ENCODE measurements at places on chromosomes 2 and 18. TPM values are rescaled to one million over a fixed set of nuclear protein-coding genes. Genes with fewer than 3 reads are reported as not detected.
A peak's percentile ranks its signal among the peaks of the same experiment; 100 is the strongest.

The ALPG gene
- not detected for total RNA-seq

The OSBPL6 gene
- 3.3 TPM for total RNA-seq

The BCL2 gene
- 66.0 TPM for total RNA-seq

The MTA3 gene
- 58.6 TPM for total RNA-seq

The CNTNAP5 gene
- not detected for total RNA-seq

The CHRND gene
- not detected for total RNA-seq

The C2orf15 gene
- 0.87 TPM for total RNA-seq

The SMYD1 gene
- not detected for total RNA-seq

The IL1R2 gene
- total RNA-seq = 25.4 TPM

The KLHL41 gene
- total RNA-seq = 0.46 TPM

The TSGA10 gene
- total RNA-seq = 6.4 TPM

The ACKR3 gene
- 1.2 TPM for total RNA-seq

The HOXD1 gene
- total RNA-seq = not detected

The PDE11A gene
- total RNA-seq = 0.12 TPM

The SPDYA gene
- total RNA-seq = 1.2 TPM

GRCh38 chr2:232873292-232873908 lies 3.3 kb downstream of the SNORC start:
- DNase-seq = no peak

GRCh38 chr18:10481831-10482230 lies 27.4 kb downstream of the APCDD1 start:
- no peak for DNase-seq

- peak; percentile 58 for DNase-seq
Observed at GRCh38 chr18:62452280-62452831, 70.5 kb upstream of the ZCCHC2 start.

GRCh38 chr2:7034303-7034702 lies 117.1 kb downstream of the RNF144A start:
- DNase-seq = no peak

DNA sequence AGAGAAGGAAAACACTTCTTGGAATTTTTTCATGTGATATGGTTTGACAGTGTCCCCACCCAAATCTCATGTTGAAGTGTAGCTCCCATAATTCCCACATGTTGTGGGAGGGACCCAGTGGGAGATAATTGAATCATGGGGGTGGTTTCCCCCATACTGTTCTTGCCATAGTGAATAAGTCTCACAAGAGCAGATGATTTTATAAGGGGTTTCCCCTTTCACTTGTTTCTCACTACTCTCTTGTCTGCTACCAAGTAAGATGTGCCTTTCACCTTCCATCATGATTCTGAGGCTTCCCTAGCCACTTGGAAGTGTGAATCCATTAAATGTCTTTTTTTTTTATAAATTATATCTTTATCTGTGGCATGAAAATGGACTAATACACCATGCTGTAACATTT lies 250.7 kb downstream of the LPIN1 start:
- no peak for DNase-seq

DNA sequence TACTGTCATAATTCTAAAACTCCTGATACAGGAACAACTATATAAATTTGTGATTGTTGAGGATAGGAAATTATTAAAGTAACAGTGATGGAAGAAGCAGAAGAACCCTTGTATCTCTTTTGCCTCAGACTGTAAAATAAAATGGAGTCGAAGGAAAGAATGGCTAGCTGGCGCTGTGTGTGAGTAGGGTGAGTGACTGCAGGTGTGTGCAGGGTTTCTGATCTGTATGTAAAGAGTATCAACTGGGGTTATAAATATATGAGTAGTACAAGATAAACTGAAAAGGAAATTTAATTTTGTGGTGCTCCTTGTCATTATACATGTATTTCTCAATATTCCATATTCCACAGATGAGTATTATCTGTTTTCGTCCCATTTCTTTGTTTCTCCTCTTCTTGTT lies 15.2 kb downstream of the POLI start:
- DNase-seq = peak; percentile 32

DNA sequence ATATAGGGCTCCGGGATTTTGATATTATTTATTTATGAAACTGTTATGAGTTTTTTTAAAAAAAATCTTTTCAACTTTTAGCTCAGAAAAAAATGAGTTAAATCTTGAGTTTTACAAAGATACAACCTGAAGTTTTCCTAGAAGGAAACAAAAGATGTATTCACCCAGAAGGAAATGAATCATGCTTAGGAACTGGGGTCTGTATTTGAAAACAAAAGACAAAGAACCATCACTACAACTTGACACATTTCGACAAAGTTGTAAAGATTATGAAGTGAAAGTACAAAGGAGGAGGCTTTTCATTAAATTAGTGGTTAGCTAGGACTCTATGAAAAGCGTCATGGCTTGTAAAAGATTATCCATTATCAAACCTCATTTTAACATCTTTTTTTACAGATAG lies 143.3 kb downstream of the PDE1A start:
- no peak for DNase-seq

- DNase-seq = no peak
Observed at GRCh38 chr2:100887713-100888495, 68.0 kb downstream of the NPAS2 start.

GRCh38 chr2:84741182-84741822 lies 139.6 kb downstream of the TRABD2A start:
- DNase-seq = peak; percentile 70

- DNase-seq = peak; percentile 20
Observed at GRCh38 chr2:224887141-224887540, 155.1 kb downstream of the DOCK10 start.

- DNase-seq = no peak
Observed at GRCh38 chr2:150627526-150627925, 140.1 kb upstream of the RND3 start.

DNA sequence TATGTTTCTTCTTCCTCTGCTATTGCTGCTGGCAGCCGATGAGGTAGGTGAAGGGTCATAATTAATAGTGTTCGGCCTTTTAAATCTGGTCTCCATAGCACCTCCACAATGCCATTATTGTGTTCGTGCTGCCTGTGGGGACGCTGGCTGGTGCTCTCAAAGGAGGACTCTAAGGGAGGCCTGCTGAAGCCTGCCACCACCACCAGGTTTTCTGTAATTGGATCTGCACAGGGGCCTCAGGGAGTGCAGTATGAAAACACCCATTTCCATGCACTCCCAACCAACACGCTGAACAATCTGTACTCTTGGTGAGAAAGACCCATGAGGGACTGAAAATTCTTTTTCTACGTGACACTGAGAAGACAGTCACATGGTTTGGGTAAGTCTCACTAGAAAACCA lies 17.6 kb upstream of the CLIP4 start:
- no peak for DNase-seq

GRCh38 chr2:20676353-20677215 lies 9.6 kb downstream of the GDF7 start:
- DNase-seq = no peak

- DNase-seq = no peak
Observed at GRCh38 chr18:79847606-79848293, 50.0 kb downstream of the KCNG2 start.

DNA sequence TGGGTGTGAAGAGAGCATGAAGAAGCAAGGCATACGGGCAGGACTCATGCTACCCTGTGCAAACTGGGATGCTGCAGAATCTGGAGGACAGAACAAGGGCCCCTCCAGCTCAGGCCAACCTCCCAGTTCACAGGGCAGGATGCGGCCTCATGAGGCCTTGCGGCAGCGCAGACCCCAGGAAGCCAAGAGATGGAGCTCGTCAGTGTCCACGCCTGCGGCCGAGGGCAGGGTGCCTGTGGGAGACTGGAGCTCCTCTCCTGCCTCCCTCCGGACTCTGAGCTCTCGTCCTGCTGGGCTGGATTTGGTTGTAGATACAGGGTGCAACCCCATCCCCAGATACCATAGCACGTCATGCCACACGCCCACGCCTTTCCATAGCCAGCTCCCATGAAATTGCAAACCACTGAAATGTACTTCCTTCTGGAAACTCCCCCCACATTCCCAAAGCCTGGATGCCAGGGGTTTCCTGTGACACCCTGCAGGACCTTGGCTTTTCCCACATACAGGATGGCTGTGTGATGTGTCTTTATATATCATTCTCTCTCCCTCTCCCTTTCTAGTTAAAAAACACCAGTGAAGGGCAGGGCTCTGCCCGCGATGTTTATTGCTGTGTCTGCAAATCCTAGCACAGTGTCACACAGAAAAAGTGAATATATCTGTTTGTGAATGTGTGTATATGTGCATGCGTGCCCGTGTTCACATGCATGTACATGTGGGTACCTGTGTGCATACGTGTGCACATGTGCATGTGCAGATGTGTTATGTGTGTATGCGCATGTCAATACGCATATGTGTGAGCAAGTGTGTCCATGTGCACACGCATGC lies 12.3 kb upstream of the SNTG2 start:
- DNase-seq = no peak

GRCh38 chr2:226187616-226188015 lies 612.0 kb downstream of the IRS1 start:
- no peak for DNase-seq

DNA sequence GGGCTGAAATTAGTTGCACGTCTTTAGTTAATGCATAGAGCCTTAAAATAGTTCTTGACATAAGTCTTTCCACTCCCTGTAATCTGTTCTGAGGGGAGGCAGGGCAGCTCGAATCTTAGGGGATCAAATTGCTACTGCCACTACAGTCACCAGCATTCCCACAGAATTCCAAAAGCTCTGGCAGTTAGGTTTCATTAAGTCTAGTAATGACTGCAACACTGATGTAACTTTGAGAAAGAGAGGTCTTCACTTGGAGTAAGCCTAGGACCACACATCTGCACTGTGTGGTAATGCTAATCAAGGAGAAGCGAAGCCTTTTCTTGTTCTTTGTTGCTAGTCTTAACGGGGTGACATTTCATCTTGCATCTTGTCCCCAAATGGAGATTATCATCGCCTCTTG lies 19.3 kb upstream of the NCK2 start:
- DNase-seq = no peak

DNA sequence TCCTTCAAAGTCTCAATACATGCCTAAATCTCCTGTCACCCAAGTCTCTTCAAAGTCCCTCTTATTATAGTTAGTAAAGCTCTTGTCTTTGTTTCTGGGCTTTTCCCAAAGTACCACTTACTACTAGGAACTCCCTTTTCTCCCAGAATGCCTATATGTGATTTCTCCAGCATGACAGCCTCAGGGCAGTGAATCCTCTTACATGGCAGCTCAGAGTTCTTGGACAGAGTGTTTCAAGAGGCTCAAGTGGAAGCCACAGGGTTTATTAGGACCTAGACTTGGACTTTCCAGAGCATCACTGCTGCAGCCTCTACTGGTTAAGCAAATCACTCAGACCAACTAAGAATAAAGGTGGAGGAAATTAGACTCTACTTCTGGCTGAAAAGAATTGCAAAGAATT lies 98.9 kb downstream of the CSRNP3 start:
- no peak for DNase-seq

- DNase-seq = no peak
Observed at GRCh38 chr18:43079422-43079821, 36.1 kb downstream of the RIT2 start.

DNA sequence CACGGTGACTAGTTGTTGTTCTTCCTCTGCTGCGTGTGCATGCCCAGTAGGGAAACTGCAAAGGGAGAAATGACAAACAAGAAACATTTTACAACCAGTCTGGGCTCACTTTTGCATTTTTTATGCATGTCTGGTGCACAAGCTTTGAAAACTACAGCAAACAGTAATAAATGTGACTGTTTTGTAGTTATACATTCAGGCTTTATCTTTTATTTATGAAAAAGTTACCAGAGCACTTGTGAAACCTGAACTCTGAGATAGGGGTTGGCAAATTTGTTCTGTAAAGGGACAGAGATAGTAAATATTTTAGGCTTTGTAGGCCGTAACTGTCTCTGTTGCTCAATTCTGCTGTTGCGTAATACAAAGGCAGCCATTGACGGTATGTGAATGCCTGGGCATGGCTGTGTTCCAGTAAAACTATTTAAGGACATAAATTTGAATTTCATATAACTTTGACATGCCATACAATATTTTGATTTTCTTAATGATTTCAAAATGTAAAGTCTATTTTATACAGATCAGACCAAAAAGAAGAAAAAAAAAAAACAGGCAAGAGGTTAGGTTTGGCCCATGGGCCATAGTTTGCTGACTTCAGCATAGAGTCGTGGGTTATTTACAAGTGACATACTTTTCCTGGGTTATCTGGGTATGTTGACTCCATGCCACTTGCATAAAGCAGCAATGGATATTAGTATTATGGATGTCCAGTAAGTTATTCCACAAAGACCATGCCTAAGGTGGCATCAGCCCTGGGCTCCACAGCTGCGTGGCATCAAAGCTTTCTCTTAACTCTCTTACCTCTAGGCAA lies 53.6 kb upstream of the EML6 start:
- no peak for DNase-seq

GRCh38 chr2:104434318-104434792 lies 419.6 kb upstream of the POU3F3 start:
- DNase-seq = peak; percentile 37

DNA sequence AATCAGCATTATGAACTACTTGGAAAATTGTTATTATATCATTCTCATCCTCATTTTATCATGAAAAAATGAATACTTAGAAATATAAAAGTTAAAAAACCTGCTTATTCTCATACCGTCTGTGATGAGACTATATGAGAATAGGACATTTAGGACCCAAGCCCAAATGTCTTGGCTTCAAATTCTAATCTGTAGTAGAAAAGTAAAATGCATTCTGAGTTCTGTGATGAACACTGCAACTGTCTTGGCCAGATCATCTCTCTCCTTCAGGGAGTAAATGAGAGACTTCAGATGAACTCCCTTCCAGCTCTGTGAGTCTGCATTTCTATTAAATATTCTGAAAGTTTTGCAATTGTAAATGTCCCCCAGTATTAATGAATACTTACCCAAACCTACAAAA lies 940.7 kb upstream of the KLHL29 start:
- DNase-seq = no peak

- DNase-seq = no peak
Observed at GRCh38 chr2:47269316-47270232, 114.5 kb upstream of the STPG4 start.

GRCh38 chr2:9981655-9982054 lies 30.2 kb downstream of the GRHL1 start:
- no peak for DNase-seq

DNA sequence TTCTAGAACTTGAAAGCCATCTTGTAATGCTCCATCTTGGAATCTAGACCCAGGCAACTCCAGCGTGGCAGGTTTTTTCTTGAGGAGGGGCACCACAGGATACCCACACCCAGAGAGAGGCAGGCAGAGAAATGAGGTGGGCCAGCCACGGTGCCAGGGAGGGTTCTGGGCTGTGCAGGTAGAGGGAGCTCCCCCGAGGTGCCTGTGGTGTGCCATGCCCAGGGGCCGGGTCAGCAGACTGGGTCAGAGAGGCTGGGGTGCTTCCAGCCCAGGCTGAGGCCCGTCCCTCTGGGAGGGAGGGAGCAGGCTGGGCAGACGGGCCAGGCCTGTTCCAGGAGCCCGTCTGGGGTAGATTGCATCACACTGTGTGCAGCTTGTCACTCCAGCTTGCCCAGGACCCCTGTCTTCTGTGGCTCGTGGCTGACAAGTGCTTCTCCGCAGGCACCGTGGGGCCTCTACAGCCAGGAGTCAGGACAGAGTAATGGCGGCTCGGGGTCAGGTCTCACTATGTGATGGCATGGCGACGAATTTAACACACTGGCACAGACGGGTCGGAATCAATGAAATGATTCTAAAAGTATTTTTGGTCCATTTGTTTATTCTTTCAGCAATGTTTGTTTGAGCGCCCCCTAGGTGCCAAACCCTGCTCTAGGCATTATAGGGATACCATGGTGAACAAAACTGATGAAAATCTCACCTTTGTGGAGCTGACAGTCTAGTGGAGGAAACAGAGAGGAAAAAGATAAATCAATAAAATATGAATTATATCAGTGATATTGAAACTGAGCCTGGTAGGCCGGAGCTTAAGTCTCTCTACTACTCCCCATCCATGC lies 144.0 kb downstream of the ACOXL start:
- peak; percentile 38 for DNase-seq

- peak; percentile 14 for DNase-seq
Observed at GRCh38 chr18:27750014-27750413, 426.9 kb downstream of the CDH2 start.
